Stimulated activated CD8-positive, alpha-beta memory T cell treated with anti-CD3 and anti-CD28 coated beads, Interleukin-2, amount 100 ng/mL, for 48 hours (primary cell): ENCODE measurements at places on chromosomes 12 and 14.

GRCh38 chr12:18261273-18261672, at the start of gene PIK3C2G:
PIK3C2G (plus strand) TSS chr12:18261518; CDS start chr12:18282082, 20,564 bp downstream.
- DNase-seq: no peak

GRCh38 chr12:60494244-60494643, 898.4 kb downstream of the SLC16A7 start:
- DNase-seq: no peak

- peak; percentile 19 for DNase-seq
Observed at GRCh38 chr12:26971963-26972362, 33.7 kb downstream of the FGFR1OP2 start.

GRCh38 chr14:61280092-61280525, 1.0 kb downstream of the TMEM30B start:
- peak; percentile 27 for DNase-seq

DNA sequence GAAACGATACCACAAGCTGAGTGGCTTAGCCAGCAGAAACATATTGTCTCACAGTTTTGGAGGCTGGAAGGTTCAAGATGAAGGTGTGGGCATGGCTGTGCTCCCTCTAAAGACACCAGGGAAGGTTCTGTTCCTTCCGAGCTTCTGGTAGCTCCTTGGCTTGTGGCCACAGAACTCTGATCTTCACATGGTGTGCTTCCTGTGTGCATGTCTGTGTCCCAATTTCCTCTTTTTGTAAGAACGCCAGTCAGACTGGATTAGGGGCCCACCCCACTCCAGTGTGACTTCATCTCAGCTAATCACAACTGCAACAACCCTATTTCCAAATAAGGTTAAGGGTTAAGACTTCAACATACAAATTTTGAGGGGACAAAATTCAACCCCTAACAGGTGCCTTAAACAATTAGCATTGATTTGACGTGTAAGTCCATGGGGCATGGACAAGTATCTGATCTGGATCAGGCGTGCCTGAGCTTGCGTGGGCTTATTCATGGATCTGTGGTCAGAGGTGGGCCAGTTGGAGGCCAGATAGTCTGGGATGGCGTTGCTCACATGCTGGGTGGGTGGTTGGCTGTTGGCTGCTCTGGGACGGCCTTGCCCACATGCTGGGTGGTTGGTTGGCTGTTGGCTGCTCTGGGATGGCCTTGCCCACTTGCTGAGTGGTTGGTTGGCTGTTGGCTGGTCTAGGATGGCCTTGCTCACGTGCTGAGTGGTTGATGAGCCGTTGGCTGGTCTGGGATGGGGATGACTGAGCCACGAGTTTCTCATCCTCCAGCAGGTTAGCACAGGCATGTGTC, 88.5 kb downstream of the LGMN start:
- no peak for DNase-seq
